ENCODE measurements at places on chromosomes 1 and 21.

- no peak for DNase-seq
Measured at GRCh38 chr1:21961799-21962198, 15.0 kb upstream of the CELA3B start.

GRCh38 chr1:234960722-234961455, 167.7 kb downstream of the TOMM20 start:
- no peak for DNase-seq

DNA sequence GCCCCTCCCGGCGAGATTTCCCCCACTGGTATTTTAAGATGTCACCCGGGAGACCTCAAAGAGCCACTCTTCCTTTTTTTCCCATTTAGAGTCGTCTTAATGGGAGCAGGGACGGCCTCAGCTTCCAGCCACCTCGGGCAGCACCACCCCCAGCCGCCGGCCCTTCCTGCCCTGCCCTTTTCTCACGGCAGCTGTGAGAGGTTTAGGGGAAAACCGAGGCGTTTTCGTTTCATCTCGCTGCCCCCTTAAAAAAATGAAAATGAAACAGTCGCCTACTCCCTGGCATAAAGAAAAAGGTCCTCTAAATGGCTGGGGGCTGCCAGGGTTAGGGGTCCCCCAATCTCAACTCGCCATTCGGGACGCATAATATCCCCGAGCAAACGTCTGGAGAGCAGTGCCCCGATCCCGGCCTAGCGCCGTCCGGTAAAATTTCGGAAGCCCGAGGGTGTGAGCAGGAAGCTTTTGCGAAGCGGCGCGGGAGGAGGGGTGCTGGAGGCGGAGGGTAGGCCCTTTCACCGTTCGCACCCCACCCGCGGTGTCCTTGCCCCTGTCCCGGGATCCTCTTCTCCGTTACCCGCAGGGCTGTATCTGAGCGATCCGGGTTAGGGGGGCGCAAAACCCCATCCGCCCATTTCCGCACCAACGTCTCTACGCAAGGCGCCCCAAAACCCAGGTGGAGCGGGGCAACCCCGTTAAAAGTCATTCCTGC, 1.2 kb downstream of the RUNX3 start:
- peak; percentile 46 for DNase-seq

DNA sequence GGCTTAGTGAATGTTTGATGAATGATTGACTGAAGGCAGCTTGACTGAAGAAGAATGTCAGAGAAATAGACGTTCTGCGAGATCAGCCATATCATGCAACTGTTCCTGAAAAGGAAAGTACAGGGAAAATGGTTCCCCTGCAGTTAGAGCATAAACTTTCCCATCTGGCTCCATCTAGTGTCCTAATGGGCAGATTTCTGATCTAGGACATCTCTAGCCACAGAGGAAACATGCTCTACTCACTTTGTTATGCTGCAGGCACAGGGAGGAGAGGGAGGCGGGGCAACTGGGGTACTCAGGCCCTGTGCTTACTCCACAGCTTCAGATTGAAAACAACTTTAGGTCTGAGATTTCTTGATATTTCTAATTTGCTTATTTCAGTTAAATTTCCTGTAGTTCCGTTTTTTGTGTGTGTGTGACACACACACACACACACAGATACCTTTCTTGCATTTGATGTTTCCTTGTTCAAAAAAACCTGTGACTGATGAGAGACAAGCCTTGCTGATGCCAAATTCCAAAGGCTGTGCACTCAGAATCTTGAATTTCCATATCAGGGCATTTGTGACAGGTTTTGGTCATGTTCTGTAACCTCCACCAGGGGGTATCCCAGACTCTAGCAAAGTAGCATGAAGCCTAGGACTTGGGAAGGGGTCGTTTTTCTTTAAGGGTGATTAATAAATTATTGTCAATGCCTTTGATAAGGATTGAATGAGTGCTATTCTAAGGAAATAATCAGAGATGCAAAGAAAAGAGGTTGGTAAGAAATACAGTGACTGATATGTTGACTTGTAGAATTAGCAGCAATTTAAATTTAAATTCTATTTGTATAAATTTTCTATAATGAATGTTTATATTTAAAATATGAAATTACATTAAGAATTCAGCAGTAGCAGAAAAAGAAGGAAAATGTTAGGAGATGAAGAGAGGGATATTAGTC, 139.7 kb upstream of the BEND5 start:
- no peak for DNase-seq

- DNase-seq = no peak
Measured at GRCh38 chr1:9294910-9295636, 2.4 kb downstream of the SPSB1 start.

GRCh38 chr1:74504933-74505512, 7.4 kb downstream of the LRRC53 start:
- DNase-seq = no peak

- DNase-seq = no peak
Measured at GRCh38 chr21:36087362-36088138, 17.7 kb downstream of the CBR1 start.

DNA sequence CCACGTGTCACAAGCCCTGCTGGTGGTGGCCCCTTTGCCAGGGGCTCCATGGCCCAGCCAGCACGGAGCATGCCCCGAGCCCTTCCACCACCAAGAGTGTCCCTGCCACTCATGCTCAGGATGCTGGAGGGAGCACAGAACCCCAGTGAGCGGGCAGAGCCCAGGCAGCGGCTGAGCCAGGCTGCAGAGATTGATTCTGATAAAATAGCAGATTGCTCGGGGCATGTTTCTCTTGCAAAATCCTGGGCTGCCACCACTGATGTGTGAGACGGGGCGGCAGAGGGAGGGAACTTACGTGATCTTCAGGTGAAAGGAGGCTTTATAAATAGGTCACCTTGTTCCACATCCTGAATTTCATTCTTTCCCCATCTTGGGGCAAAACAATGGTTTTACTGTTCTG, 53.2 kb downstream of the SPSB1 start:
- DNase-seq = no peak

DNA sequence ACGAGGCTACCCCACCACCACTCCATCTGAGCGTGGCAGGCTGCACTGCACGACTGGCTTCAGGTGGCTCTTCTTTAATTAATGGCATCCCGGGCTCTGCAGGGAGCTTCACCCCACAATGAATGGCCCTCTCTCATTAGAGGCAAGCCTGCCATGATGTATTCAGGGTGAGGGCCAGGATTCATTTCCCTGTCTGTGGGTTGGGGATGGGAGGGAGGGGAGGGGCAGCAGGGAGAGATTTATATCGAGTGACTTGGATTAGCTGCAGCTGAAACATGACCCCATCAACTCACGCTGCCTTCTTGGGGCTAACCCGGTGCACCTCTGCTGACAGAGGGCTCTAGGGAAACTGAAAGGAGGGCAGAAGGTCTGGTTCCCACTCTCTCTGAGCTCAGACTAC, 54.2 kb downstream of the ERI3 start:
- DNase-seq = no peak

DNA sequence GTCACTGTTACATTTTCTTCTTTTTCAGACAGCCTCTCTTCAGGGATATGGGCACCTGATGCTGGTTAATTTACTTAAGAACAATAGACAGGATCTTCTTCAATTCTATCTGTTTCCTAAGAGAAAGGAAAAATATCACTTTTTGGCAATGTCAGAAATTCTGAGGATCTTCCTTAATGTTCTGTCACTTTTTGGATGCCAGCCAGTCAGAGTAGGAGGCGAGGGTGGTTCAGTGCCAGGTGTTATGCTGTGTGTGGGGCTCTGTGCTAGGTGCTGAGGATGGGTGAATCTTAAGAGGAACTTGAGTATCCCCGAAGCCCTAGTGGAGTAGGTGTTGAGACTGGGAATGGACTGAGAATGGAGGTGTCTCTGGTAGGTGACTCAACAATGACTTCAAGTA, 133.5 kb downstream of the UCK2 start:
- DNase-seq = no peak

DNA sequence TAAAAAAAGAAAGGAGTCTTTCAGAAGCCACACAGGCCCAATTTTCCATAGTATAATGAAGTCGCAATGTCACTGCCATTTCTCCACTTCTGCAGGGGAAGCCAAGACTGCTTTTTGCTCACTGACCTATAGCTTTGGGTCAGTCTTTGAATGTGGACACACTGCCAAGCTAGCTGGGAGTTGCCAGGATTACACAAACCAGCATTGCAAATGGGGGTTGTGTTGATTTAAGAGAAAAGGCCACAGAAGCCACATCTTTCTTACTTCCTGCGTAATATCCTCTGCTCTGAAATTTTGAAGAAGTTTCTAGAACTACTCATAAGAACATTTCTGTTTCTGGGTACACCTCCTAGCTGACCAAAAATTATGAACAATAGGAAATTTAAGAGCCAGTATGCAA, 45.8 kb upstream of the SAMSN1 start:
- DNase-seq = no peak

DNA sequence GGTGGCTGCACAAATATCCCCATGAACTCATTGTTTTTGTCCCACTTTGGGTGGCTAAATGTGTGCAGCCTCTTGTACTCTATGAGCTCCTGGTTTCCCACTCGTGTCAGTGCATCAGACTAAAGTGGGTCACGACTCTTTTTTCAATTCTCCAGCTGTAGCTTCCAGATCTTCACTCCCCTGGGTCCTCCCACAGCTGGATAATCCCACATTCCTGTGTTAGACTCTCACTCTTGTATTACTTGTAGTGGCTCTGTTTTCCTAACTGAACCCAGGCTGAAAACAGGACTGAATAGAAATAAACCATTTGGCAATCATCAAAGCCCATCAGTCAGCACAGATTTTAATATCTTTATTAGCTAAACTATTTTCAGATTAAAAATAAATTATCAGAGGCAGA, 60.4 kb downstream of the UBE2U start:
- no peak for DNase-seq

- DNase-seq = no peak
Measured at GRCh38 chr1:68051475-68051874, 1.0 kb upstream of the DIRAS3 start.

DNA sequence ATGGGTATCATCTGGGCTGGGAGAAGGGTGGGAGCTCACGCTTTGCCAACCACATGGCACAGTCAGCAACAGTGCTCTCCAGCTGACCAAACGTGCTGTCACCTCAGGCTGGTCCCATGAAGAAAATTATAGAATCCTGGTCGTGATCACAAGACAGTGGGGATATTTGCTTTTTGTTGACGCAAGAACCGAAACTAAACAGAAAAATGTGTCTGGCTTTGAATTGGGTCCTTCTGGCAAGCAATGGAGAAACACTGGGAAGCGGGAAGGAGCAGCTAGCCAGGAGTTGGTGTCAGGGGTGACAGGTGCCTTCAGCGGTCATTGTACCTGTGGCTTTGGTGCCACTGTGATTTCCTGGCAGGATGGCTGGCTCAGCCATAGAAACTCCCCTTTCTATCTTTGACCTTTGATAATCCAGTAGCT, 304.8 kb downstream of the PAPPA2 start:
- no peak for DNase-seq

GRCh38 chr1:147611586-147611985, 58.7 kb downstream of the ACP6 start:
- no peak for DNase-seq

- no peak for DNase-seq
Measured at GRCh38 chr1:58608945-58609344, 31.9 kb upstream of the TACSTD2 start.
